C1 segment of cervical spinal cord (tissue), 14 donors: ENCODE measurements at places on chromosomes 11 and 22.

DNA sequence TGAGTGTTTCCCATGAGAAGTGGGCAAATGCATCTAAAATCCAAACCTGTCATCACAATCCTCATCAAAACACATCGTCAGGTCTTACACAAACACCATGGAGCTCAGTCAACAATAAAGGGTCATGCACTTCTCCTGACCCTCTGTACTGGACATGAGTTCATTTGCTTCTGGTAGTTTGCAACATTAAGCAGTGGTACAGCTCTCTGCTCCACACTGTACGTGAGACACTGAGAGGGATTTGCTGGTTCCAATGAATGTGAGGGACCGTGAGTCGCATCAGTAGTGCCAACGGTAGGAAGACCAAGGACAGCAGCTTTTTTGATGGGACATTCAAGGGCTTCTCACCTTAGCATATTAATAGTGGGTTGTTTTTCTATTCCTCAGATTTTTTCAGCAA is 752.3 kb downstream of the OPCML start:
- DNase-seq, result no peak

- no peak for DNase-seq
Observed at GRCh38 chr11:11420899-11421285, 67.8 kb upstream of the CSNK2A3 start.

DNA sequence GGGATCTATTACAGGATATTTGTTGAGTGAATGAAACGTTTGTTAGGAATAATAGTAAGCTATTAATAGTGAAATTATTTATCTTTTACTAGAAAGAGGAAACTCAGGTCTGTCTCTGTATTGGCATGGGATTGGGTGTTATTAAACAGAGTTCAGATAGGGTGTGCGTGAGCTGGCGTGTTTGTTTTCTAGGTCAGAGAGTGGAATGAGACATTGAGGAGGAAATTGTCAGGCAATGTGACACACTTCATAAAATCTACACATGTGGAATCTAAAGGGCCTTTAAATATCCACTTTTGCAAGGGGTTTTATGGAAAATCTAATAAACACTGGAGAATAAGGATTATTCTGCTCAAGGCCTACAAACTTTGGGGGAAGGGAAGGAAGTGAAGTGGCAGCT is 552.9 kb downstream of the NTM start:
- DNase-seq, result no peak

- DNase-seq, result no peak
Observed at GRCh38 chr11:41309111-41309522, 150.3 kb downstream of the LRRC4C start.

- DNase-seq, result no peak
Observed at GRCh38 chr11:115193914-115194801, 310.1 kb downstream of the CADM1 start.

- no peak for DNase-seq
Observed at GRCh38 chr11:27290261-27291050, 72.6 kb downstream of the CCDC34 start.
